ENCODE measurements at places on chromosomes 4 and X.

GRCh38 chr4:7384929-7385890 is 49.5 kb downstream of the PSAPL1 start:
- no peak for DNase-seq

DNA sequence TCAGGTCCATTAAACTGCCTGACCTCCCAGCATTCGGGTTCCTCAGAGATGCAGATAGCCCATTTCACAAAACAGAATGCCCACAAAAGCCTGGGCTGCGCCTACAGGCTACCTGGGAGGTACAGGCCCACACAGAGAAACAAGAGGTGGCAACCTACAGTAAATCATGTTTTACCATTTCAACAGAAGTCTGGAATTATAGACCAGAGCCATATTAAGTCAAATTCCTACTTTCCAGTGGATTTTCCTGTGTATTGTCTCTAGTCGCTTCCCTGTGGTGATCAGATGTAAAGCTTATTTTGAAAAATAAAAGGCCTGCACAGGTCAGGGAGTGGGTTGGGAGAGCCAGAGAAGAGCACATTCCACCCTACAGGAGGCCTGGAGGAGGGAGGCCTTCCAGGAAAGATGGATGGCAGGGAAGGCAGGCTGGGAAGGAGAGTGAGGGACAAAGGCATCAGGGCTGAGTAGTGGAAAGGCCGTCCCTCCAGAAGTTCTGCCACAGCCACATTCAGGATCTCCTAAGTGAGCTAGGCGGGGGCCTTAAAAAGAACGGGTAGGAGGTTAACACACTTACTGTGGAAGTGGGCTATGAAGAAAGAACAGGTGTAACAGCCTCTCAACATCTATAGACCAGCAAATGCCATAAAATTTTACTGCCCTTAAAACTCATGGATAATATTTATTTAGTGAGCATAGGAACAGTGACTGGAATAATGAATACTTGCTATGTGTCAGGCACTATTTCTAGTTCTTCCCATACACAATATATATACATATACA is 19.0 kb upstream of the USO1 start:
- no peak for DNase-seq

DNA sequence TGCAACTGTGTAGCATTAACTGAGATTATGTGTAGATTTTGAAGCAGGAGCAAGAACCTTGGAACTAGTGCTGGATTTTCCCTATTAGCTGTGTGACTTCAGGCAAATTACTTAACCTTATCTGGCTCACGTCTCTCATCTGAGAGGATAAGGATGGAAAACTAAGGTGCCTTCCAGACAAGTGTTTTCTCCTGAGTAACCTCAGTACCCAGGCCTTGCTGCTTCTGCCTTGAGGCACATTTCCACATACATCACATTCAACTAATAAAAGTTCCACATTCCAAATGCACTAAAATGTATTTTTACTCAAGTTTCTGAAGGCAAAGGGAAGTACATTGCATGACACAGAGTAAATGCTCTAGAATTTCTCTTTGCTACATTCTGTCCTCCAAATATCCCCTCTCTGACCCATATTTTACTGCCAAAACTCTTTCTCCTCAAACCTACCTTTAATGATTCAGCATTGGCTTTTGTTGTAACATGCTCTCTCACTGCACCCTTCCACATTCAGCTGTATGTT is 195.4 kb upstream of the ADGRL3 start:
- no peak for DNase-seq

DNA sequence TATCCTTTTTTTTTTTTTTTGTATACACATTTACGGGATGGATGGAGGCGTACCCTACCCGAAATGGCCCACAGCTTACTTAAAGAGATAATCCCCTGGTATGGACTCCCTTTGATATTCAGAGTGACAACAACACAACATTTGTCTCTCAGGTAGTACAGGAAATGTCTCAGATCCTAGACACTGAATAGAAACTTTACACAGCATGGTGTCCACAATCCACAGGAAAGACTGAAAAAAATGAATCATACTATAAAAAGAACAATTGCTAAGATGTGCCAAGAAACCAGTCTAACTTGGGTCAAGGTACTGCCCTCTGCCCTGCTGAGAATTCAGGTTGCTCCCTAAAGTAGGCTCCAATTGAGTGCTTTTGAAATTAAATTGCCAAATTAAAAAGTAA is 100.8 kb upstream of the LANCL3 start:
- DNase-seq, result no peak

- no peak for DNase-seq
These were observed 556.9 kb upstream of the SLIT2 start for GRCh38 chr4:19694812-19695211.

DNA sequence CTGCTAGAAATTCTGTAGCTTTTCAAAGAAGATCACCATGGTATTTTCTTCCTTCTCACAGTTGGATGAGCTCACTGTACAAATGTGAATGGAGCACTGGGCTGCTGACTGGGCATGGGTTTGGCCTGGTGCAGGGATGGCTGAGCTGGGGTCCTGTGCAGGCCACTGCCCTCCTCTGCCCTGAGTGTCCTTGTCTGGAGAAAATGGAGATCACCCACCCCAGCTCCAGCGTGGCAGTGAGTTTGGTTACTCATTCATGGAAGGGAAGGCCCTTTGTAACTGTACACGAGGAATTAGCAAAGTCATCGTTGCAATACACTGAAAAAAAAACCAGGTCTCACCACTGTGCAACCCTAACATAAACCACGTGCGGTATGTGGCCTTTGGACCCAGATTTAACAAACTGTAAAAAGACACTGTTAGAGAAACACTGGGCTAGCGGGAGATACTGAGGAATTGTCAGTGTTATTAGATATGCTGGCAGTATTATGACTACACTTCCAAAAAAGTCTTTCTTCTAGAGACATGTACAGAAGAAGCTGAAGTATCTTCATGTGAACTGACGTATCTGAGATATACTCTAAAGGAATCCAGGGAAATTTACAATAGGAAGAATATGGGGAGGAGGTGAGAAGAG is 16.1 kb upstream of the TBC1D14 start:
- no peak for DNase-seq

DNA sequence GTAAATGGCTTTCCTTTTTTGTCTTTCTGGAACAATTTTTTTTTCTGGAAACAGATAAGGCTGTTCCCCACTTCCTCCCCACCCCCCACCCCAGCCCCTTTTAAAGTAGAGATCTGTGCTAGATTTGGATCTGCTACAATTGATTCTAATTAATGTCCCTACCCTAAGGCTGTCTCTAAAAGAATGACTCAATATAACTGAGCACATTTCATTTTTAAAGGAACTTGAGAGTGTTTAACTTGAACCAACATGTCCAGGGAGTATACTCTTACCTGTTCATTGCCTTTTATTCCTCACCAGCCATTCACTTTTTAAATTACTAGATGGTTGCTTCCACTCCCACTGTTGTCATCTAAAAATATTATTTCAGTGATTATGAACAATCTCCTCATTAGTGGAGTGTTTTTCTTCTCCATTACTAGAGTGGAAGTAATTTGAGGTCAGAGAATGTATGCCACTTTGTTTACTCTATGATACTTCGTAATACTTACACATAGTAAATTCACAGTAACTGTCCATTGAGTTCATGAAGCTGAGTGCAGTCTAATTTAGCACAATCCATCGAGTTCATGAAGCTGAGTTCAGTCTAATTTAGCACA is 14.1 kb upstream of the CNOT6L start:
- no peak for DNase-seq

GRCh38 chrX:72124540-72125201 is 7.0 kb downstream of the RTL5 start:
- DNase-seq, result no peak

DNA sequence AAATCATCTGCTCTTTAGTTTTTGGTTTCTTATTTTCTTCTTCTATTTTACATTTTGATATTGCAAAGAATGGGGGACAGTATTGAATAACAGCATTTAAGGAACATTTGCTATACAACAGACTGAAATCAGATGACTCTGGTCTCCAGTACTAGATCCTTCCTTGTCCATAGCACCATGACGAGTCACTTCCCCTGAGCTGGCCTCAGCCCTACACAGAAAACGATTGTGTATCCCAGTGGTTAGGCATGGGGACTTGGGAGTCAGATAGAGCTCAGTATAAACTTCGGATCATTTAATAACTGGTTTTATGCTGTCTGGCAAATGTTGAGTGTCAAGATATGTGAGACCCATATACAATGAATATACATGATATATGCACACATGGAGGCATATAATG is 44.7 kb upstream of the BEX4 start:
- no peak for DNase-seq

GRCh38 chr4:188971125-188971524 is 831.9 kb downstream of the TRIML1 start:
- no peak for DNase-seq

GRCh38 chr4:87985097-87985886 is 9.8 kb downstream of the SPP1 start:
- no peak for DNase-seq

GRCh38 chr4:87838890-87839591 is 6.3 kb downstream of the MEPE start:
- DNase-seq, result no peak

GRCh38 chr4:114879916-114880669 is 233.3 kb downstream of the NDST4 start:
- no peak for DNase-seq

- no peak for DNase-seq
These were observed 6.5 kb downstream of the FATE1 start for GRCh38 chrX:151722241-151722846.

- DNase-seq, result no peak
These were observed 922.1 kb upstream of the SLIT2 start for GRCh38 chr4:19329631-19330030.

DNA sequence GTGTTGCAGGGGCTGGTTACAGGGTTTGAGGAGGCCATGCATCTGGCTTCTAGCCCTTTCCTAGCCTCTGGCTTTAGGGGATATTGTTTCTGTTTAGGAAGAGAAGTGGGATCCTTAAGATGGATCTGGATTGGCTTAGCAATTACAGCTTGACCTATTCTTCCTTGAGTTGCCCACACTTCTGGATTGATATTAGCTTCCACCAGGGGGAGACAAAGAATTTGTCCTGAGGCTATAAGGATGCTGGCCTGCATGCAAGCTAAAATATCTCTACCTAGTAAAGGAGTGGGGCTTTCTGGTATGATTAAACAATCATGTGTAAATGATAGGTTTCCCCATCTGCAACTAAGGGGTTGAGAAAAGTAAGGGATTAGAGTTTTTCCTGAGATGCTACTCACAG is 117.2 kb downstream of the TEX13C start:
- DNase-seq, result no peak

- DNase-seq, result no peak
These were observed 70.3 kb downstream of the TMEM154 start for GRCh38 chr4:152609481-152609880.

GRCh38 chr4:40350627-40351227 is 15.6 kb downstream of the CHRNA9 start:
- DNase-seq, result no peak

DNA sequence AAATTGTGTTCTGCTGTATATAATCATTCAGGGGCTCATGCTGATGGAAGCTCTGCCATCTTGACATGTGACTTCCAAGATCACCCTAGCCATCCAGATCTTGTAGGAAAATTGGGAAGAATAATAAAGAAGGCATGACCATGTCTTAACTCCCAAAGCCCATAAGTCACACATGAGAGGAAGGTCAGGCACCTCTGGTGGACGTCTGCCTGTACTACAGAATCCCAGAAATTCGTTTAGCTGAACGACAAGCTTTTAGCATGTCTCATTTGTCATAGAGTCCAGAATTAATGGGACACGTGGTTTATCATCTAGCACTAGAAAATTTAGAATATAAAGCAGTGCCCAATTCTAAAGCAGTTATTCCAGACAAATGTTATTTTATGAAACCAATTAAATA is 212.7 kb downstream of the CENPC start:
- DNase-seq, result no peak

DNA sequence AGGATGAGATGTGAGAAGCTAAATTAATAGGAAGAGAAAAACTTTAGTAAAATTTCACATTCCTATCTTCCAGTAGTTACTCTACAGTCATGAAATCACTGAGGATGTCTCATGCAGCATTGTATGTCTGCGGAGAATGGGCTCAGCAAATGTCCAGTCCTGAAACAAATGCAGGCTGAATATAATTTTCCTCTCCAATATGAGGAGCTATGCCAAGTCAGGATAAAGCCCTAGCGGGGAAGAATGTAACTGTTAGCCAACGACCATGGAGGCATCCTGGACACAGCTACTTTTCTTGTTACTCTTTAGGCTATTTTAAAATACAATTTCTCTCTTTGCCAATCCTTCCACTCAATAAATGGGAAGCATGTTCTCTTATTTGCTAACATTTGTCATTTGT is 127.7 kb downstream of the PRKX start:
- no peak for DNase-seq

- no peak for DNase-seq
These were observed 1684.8 kb upstream of the TENM3 start for GRCh38 chr4:180558427-180558826.

DNA sequence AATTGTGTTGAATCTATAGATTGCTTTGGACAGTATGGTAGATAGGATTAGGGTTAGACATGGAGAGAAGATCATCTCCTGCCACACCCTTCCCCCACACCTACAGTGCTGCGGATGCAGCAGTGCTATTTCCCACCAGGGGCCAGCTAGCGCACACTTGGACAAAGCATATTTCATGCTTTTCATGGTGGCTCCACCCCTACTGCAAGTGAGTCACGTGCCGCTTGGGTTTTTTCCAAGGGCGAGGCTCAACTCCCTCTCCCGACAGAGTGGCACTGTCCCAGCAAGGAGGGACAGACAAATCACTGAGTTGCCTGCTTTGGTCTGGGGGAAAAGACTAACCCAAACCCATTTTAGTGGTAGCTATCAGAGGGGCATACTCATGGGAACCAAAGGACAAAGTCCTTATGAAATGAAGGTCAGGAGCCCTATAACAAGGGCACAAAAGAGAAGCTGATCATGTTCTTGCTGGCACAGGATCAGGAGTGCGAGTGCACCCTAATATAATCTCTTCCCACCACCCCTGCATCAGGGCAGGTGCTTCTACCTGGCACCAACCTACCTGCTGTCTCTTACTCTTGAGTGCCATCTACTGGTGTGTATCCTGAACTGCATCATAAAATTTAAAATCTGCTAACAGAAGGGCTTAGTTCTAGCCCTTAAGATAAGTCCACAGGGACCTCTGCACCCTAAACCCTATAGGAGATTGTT is 55.1 kb upstream of the PGAM4 start:
- DNase-seq, result no peak

GRCh38 chr4:40731792-40732245 is 17.9 kb upstream of the NSUN7 start:
- DNase-seq, result no peak

GRCh38 chr4:119692001-119692400 is 63.4 kb upstream of the PDE5A start:
- DNase-seq, result no peak

- DNase-seq, result no peak
These were observed 663.4 kb downstream of the RAPGEF2 start for GRCh38 chr4:159766241-159766640.

DNA sequence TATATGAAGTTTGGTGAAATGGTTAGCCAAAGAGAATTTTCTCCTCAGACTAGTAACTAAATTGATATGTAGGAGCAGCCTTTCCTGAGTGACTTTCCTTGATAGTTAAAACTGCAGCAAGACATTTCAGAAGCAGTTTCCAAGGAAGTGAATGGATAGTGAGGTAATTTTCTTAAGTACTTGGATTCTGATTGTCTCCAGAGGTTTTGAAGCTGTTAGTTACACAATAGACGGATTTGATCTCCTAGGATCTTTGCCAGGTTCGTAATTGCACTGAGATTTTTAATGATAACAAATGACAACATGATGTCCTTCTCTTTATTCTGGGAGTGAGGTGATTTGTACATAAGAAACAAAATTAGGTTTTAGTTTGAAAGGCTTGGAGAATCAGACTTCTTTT is 29.2 kb downstream of the PRRG1 start:
- no peak for DNase-seq

- no peak for DNase-seq
These were observed 30.2 kb upstream of the CCNG2 start for GRCh38 chr4:77126809-77127208.
